ENCODE measurements at places on chromosomes 6 and 20.
A peak's percentile ranks its signal among the peaks of the same experiment; 100 is the strongest.

GRCh38 chr20:15278041-15278440, 940.6 kb upstream of the FLRT3 start:
- no peak for DNase-seq

- no peak for DNase-seq
Observed at GRCh38 chr6:25578538-25578937, 73.5 kb upstream of the SCGN start.

GRCh38 chr6:11323666-11324452, 91.4 kb upstream of the NEDD9 start:
- no peak for DNase-seq

- DNase-seq: peak; percentile 52
Observed at GRCh38 chr6:29602564-29603361, 17.8 kb downstream of the OR2H2 start.

DNA sequence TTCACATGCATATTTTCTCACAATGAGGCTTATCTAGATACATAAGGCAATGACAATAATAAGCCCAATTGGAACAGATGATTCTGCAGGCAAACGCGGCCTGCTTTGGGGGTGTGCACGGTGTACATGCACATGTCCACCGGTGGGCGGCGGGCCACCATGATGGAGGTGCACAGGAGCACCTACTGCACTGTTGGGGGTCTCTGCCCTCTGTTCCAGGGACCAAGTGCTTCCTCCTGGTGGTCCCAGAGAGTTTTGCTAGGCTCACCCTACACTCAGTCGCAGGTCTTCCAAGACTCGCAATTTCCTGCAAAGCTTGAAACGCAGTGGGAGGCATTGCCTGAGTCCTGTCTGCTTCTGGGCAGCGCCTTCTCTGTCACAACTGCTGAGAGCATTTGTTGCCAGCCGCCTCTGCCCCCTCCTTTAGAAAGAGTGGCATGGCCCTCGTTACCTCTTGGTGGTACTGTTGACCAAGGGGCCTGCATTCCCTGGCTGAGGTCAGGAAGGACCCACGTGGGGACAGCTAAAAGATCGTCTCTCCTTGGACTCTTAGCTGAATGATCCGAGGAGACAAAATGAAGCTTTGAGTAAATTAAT, 135.3 kb downstream of the ERMARD start:
- DNase-seq: no peak

GRCh38 chr6:24903681-24904080, 32.1 kb downstream of the RIPOR2 start:
- no peak for DNase-seq

DNA sequence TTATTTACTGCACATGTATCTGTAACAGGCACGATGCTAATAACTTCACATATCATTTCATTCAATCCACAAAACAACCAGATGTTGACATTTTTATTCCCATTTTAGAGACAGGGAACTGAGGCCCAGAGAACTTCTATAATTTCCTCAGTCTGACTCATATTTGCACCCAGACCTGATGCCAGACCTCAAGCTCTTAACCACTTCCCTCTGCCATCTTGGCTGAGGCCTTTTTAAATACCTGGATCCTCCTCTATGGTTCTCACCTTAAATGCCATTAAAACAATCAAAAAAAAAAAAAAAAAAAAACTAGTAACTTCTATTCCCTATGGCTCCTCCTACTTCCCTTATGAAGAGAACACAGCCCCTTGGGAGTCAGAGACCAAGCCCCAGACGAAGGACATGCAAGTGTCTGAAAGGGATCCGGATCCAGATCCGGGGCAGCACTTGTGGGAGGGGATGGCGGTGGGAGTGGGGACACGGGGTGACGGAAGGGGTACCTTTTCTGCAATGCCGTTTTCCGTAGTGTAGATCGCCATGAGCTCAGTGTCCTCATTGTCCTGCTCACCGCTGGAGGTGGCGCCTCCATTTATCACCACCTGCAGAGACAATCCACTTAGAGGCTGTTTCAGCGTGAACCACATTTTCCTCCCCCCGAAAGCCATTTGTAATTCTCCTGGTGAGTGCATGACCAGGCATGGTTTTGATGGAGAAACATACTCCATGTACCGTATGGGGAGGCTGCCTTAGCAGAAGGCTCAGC, 88.7 kb downstream of the SLC23A2 start:
- DNase-seq: no peak

DNA sequence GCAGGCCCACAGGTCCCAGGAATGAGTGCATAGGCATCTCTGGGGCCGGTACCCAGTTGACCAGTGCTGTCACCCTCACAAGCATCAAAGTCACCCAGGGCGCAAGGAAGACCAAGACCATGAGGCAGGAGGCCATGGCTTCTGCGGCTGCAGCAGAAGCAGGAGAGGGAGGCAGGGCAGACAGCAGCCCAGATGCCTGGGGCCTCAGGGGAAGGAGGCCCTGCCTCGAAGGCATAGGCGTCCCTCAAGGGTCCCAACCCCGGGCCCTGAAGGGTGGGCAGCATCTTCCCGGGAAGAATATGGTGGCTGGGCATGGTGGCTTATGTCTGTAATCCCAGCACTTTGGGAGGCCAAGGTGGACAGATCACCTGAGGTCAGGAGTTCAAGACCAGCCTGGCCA, 3.0 kb downstream of the FAM209A start:
- DNase-seq: no peak

GRCh38 chr20:9204979-9205378, 136.1 kb downstream of the PLCB4 start:
- no peak for DNase-seq

All from head of caudate nucleus (tissue), 42 donors.